NCI-H345 (cell line): ENCODE measurements at places on chromosomes 1 and 21.

DNA sequence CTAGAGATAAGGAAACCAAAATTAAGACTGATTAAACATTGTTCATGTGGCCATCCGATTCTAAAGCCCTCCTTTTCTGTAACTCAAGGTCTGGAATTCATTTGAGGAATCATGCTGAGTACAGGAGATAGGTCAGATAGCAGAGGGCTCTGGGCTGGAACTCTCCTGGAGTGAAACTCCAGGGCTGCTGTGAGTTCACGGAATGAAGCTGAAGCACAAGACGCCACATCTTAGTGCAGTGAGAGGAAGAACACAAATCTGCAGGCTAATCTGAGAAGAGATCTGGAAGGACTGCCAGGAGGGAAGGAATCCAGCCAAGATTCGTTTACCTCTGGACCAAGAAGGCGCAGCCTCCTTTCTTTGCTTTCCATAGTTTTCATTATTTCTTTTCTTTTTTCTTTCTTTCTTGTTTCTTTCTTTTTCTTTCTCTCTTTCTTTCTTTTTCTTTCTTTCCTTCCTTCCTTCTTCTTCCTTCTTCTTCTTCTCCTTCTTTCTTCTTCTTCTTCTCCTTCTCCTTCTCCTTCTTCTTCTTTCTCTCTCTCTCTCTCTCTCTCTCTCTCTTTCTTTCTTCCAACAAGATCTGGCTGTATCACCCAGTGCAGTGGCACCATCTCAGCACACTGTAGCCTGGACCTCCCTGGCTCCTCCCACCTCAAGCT is 74.8 kb upstream of the ATP1B1 start:
- DNase-seq, result no peak

DNA sequence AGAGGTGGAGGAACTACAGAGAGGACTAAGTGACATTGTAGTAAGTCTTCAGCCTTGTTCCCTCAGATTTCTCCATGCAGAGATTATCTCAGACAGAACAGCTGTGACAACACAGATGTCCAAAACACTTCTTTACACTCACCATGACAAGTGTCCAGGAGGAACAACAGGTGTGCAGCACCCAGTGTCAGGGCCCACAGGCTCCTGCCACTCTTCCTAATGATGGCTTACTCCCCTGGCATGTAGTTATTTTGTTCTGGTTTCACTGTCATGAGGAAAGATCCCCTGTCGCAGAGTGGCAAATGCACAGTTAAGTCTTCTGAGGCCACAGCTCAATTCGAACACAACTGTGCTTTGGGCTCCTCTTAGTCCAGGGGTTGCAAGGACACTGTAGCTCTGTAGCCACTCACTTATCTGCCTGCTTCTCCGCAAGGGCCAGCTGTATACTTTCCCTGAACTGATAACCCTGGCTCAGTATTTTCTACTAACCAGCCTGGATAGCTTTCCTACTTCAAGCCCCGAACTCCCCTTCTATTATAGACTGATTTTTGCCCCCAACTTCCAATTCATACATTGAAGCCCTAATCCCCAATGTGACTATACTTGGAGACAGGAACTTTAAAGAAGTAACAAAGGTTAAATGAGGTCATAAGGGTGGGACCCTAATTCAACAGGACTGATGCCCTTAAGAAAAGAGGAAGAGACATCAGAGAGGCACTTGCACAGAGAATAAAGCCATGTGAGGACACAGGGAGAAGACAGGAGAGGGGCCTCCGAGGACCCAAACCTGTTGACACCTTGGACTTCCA is 11.1 kb downstream of the PDZK1 start:
- no peak for DNase-seq

DNA sequence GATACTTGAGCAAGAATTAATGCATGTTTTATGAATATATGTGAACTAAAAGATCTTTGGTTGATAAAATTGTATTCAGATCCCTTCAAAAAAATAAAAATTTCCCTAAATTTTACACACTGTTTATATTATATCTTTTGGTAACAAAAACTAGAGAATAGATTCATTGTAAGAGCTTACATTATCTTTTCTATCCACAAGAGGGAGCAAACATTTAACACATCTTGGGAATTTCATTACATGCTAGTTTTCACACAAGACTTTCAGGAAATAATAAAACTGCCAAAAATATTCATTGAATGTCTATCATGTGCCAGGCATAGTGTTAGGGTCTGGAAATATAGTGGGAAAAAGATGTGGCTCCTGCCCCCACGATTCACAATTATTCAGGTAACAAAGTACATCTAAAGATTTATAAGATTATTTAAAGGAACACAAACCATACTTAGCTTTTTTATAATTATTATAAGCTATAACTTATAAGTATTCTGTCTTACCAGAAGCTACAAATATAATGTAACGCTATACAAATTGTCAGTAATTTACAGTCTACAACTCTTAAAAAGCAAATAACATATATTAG is 30.6 kb downstream of the FAF1 start:
- peak; percentile 7 for DNase-seq

DNA sequence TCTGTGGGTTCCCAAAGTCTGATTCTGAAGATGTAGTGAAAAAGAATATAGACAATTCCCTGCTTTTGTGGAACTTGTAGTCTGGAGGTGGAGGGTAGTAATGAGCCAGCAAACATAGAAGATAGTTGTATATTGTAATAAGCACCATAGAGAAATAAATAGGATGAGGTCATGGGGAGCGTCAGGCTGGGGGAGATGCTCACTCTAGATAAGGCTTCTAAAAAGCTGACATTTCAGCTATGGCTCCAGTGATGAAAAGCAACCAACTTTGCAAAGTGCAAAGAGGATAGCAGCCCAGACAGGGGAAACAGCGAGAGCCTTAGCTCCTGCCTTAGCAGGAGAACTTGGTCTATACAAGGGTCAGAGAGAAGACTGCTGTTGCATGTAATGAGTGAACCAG is 98.0 kb upstream of the RALGPS2 start:
- DNase-seq, result no peak

- no peak for DNase-seq
Observed at GRCh38 chr21:14762734-14763694, 216.9 kb upstream of the SAMSN1 start.

GRCh38 chr1:180609643-180610555 is 21.9 kb upstream of the XPR1 start:
- no peak for DNase-seq

DNA sequence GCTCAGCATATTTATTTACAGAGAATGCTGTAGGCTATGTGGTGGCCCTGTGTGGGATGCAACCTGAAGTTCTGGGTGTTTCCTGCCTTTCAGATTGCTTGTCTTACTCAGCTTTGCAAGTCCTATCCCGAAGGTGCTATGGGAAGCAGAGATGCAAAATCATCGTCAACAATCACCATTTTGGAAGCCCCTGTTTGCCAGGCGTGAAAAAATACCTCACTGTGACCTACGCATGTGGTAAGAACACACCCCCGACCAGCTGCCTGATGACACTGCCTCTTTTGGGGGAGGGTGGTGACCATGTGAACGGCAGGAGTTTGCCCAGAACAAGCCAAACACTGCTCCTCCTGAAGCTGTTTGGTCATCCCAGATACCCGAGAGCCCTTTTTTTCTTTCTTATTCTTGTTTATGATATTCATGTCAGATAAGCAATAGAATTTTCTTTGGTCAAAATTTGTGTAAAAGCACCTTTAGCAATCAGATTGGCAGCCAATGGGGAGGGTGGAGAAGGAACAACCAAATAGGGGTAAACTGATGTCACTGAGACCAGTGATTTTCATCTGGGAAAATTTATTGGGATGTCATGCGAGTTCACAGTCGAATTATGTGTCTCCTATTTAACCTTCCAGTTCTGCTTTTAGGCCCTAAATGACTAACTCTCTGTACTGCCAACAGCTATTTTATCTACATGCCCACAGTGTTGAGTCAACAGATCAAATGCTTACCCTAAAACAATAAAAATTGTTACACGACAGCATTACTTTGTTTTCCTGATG is 82.6 kb downstream of the EVA1C start:
- DNase-seq, result no peak

DNA sequence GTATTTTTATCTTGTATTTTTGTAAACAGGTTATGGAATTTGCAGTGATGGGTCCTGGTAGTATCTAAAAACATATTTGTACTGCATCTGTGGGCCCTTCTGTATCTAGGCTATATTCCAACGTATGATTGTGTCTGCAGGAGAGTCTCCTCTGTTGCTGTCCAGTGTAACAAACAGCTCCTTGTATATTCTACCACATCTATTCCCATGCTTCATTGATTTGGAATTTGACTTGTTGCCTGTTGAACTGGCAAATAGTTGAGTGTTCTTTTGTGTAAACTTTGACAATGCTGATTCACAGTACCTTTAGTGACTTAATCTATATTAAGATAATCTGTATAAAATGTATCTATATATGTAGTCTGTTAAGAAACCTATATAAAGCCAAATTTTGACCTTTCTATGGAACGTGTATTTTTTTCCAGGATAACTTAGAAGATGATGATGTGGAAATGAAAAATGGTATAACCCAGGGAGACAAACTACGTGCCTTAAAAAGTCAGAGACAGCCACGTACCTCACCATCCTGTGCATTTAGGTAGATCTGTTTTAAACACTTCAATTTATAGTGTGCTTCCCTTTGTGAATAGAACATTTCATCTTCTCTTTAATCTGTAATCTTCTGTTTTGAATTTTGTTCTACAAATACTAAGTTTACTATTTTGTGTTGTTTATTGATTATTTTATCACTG is 43.4 kb upstream of the GPR88 start:
- DNase-seq, result no peak
